ENCODE measurements at places on chromosomes 3 and 15.

DNA sequence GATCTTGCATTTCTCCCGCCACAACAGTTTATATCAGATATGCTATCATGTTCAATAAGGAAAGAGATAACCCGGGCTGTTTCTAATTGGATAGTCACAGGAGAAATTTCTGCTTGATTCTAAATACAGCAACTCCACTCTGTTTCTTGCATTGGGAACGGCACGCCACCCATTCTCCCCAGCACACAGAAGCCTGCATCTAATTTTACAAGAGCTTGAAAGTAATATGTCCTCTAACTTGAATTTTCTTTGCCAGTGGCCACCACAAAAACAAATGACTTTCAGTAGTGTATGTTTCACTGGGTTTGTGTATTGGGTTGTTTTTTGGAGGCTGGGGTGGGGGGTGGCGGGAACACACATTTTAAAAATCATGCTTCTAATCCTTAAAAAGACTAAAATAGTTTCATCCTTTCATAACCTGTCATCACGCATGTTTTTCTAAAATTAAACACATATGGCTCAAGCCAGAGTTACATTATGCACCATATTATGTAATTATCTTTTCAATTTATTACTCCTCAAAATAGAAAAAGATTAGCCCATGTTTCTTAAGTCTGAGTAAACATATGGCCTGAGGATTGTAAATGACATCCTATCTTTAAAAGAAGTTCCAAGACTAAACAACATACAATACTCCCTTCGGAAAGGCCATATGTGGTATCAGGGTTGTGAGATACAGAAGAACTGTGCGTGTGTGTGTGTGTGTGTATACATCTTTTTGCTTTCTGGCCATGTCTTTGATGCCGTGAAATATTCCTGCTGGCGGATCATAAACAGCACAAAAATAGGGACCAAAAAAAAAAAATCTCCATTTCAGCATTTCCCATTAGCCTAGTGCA is 176.3 kb downstream of the FOXP1 start:
- no peak for ATAC-seq

GRCh38 chr15:93180656-93181055 is 91.6 kb upstream of the RGMA start:
- no peak for ATAC-seq

- ATAC-seq: peak; percentile 47
These were observed 109.7 kb upstream of the GADL1 start for GRCh38 chr3:31004025-31004678.

- no peak for ATAC-seq
These were observed 211.6 kb downstream of the P3H2 start for GRCh38 chr3:189909139-189909538.

DNA sequence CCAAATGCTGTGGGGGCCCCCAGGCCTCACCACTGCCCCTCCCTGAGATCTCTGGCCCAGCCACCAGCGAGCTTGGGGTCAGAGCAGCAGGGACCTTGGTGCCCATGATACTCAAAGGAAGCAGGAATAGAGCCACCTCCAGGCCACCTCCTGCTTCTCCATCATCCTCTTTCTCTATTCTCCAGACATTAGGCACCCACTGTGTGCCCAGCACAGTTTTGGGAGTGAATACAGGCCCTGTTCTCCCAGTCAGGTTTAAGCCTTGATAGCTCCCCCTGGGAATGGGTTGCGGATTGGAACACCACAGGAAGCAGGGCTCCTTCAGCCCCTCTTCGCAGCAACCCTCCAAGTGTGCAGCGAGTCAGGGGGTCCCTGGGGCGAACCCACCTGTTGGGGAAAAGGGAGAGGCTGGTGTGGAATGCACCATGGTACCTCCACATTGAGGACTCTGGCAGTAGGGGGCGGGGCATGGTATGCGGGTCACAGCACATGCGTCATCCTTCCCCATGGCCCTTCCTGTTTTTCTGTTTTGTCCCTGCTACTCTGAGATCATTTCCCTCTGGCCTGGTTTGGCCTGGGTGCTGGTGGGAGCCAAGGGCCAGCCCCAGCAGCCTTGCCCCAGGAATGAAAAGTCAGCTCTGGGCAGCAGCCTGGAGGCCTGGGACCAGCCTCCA is 14.2 kb upstream of the SEMA3B start:
- no peak for ATAC-seq

DNA sequence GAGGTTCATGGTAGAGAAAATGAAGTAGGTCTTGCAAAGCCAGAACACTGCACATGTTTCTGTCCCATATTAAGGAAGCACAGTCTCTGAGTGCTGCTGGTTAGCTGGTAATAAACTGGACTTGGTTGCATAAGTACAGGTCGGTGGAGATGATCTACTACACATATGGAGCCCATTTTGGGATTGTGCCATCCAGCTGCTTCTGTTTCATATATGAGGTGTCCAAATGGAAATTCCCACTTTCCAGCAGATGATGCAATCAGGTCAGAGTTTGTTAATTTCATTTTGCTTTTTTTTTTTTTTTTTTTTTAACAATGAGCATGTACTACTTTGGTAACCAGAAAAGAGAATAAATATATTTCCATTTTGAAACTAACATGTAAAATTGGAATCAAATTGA is 122.6 kb downstream of the SATB1 start:
- no peak for ATAC-seq

- peak; percentile 64 for ATAC-seq
These were observed 25.5 kb downstream of the SETD5 start for GRCh38 chr3:9422712-9423424.

- peak; percentile 26 for ATAC-seq
These were observed 904.6 kb downstream of the PDCD6IP start for GRCh38 chr3:34703053-34703452.

DNA sequence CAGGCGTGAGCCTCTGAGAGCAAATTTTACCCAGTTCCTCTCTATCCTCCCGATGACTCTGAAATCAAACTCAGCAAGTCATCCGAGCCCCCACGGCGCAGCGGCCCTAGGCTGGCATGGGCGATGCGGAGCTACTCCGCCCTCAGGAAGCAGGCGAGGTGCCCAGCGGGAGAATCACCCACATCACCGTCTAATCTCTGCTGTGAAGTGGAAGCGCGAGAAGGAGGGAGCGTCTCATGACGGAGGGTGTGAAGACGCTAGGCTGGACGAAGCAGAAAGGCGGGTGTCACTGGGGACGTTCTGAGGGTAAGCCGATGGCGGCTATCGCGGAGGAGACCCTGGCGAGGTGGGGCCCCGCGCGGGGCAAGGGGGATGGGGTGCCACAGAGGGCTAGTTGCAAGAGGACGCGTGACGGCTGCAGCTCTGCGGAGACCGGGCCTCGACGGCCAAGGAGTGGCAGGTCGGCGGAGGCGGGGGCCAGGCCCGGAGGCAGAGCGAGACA is 9.1 kb upstream of the GNAI2 start:
- peak; percentile 47 for ATAC-seq

GRCh38 chr3:189947948-189948723 is 172.6 kb downstream of the P3H2 start:
- ATAC-seq: peak; percentile 79
